ENCODE measurements at places on chromosomes 7 and 10.

DNA sequence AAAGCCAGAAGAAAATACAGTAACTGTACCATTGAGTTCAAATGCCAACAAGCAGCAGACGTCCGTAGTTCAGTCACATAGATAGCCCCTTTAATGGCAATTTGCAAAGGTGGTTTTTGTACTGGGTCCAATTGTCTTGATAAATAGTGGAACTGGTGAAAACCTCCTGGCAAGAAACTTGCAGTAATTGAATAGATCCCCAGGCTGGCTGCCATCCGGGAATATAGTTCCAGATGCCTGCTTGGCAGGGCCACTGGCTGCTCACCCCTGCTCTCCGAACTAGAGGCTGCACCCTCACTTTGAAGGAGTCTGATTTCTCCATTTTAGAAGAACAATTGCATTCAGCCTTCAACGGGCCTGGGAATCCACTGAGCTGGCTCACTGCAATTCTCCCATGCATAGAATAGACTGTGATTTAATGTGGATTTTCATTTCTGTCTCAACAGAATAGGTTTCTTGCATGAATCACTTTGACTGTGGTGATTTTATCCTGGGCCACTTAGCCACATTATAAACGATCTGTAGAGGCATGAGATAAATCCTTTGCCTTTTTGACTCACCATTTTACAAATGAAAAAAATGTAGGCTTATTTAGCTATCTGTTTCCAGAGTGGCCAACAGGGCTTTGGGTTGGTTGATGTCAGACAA is 35.9 kb upstream of the ELMO1 start:
- no peak for DNase-seq

DNA sequence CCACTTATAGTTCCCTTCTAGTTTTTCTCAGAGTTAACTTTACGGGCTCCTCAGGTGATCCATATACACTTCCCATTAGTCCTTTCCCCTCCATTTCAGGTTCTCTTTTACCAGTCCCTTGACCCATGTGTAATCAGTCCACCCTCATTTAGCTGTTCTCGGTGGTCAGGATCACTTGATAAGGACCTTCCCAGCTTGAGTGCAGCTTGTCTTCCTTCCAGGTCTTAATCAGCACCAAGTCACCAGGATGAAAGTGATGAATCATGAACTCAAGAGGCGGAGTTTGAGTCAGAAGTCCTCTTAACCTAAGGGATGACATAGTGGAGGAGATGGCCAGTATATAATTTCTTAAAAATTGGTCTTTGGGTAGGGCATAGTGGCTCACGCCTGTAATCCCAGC is 63.1 kb upstream of the CNTNAP2 start:
- no peak for DNase-seq

DNA sequence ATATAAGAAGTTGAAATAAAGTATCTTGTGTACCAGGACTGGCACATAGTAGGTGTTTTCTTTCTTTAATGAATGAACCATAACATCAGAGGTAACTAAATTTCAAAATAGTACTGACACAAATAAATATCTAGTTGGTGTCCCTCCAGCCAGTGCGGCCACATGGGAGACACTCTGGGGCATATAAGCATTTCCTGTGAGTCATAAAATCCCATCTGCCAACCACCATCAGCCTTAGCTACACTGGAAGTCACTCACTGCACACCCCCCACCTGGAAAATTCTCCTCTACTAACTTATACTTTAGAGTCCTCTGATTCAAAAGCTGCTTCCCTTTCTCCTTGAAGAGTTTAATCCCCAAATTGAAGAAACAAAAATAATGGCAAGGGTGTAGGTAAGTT is 32.5 kb downstream of the DYDC1 start:
- peak; percentile 49 for DNase-seq

DNA sequence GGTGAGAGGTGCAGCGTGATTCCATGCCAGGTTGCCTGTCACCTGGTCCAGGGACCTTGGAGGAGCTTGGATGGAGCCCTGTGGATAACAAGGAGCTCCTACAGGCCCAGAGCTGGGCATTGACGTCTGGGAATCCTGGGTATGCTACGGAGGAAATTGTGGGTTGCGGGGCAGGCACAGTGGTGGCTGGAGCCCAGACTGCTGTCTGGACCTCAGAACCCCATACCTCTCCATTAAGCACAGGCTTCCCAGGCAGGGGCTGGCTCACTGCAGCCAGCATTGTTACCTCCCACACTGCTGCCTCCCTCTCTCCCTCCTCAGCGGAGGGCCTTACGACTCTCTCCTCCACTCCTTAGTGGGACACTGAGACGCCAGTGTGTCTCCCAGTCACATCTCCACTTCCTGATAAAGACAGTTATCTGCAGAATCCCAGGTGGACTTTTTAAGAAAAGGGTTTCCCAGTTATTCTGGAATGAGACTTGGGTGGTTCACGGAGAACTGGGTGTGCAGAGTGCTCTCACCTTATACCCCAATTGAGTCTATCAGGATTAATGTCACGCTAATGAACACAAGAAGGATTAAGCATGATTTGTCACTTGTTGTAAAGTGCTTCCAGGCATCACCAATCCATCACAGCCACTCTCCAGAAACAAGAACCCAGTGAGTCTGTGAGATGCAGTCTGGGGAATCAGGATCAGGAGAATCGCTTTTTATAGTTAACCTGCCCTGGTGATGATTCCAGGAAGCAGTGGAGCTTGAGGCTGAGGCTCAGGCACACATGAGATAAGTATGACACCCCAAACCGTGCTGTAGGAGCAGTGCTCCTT is 309.4 kb downstream of the RPS24 start:
- no peak for DNase-seq

DNA sequence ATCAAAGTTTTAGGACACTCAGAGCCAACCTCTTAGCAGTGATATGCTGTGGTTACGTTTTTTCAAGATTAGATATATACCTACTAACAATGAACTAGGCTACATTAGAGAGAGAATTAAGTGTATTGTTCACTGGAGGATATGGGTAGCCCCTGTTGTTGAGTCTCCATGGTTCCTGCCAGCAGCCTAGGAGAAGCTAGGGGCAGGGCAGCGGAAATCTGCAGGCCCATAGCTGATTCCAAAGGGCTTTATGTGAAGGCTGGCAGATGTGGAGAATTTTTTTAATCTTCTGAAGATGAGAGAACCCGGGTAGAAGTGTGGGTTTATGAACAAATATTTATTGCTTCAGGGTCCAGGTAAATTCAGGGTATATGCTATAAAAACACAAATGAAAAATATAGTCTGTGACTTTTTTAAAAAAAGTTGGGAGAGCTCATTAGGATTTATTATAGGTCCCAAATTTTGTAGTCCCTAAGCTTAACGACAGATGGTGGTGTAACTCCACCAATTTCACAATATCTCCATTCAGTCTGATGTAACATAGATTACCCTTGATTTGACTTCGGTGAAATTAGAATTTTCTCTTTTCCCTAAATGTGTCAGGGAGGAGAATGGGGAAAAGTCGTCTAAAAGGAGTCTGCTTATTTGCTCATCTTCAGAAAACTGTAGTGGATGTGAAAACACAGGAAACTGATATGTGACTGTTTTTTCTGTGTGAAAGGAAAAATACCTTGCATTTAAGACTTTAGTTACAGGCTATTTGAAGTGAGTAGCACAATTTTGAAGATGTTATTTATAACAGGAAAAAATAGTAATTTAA is 163.0 kb upstream of the PPP1R3A start:
- peak; percentile 77 for DNase-seq

GRCh38 chr7:155722118-155722517 is 77.7 kb downstream of the RBM33 start:
- no peak for DNase-seq

DNA sequence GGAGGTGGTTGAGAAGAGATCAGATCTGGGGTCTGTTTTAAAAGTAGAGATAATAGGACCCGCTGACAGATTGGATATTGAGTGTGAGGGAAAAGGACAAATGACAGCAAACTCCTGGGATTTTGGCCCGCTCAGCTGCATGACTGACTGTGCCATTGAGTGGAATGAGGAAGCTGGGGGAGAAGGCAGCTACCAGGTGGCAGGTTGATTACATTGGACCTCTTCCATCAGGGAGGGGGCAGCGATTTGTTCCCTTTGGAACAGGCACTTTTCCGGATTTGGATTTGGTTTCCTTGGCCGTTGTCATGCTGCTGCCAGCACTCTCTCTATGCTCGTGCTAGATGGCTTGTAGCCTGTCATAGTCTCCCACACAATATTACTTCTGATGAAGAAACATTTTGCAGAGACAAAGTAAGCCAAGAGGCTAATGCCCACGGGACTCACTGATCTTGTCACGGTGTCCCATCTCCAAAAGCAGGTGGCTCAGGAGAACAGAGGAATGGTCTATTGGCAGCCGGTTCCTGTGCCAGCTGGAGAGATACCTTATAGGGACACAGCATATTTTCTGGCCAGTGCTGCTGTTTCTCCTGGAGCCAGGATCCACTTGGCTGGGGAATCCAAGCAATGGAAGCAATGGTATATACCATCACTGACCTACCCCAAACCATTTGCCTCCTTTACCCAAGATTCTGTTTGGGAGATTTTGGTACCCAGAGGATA is 69.1 kb upstream of the WAC start:
- DNase-seq, result no peak

GRCh38 chr10:34730726-34731125 is 84.4 kb downstream of the PARD3 start:
- DNase-seq, result no peak

- DNase-seq, result peak; percentile 96
Measured at GRCh38 chr7:100053215-100053614, 3.6 kb downstream of the ZSCAN21 start.

DNA sequence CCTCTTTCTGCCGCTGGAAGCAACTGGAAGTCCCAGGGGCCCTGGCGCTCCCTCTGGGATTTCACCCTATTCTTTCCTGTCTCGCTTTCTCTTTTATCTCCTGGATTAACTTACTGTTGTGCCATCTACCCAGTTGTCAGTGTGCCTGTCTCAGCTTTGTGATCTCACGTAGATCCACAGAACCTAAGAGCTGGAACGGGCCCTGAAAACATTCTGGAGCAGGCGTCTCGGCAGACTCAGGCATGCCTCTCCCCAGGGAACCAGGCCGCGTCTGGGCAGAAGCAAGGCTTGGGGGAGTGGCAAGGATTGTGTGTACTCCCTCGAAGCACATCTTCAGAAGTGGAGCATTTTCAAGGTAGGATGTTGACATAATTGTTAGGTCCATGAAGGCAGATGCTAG is 87.2 kb downstream of the KCNMA1 start:
- peak; percentile 83 for DNase-seq

- DNase-seq, result no peak
Measured at GRCh38 chr10:131898061-131898460, 2.7 kb upstream of the PPP2R2D start.

DNA sequence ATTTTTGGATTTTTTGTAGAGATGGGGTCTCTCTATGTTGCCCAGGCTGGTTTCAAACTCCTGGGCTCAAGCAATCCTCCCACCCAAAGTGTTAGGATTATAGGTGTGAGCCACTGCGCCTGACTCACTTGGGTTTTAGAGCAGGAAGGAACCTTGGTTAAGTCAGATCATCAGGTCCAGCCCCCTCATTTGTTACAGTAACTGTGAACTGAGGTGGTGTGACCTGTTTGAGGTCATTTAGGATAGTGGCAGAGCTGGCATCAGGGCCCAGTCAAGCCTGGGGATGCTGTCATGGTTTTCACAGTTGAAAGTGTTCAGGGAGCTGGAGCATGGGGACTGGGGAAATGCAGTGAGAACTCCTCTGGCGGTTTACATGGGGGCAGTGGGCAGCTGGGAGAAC is 159.6 kb downstream of the TAX1BP1 start:
- no peak for DNase-seq

DNA sequence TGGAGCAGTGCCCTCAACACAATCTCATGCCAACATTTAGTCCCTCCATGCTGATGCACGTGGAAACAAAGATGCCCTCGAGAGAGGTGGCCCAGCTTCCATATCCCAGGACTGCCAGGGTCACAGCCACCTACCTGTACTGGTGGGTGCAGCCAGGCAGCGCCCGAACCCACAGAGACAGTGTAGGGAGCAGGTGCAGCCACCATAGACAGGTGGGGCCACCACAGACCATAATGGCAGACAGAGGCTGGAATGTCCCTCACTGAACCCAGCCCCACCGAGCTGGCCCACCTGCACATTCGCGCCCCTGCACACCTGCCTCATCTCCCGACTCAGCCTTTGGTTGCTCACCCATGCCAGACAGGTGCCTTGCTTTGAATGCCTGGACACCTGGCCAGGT is 18.3 kb upstream of the CPXM2 start:
- no peak for DNase-seq

GRCh38 chr10:71611131-71611530 is 108.4 kb downstream of the C10orf105 start:
- DNase-seq, result peak; percentile 42

DNA sequence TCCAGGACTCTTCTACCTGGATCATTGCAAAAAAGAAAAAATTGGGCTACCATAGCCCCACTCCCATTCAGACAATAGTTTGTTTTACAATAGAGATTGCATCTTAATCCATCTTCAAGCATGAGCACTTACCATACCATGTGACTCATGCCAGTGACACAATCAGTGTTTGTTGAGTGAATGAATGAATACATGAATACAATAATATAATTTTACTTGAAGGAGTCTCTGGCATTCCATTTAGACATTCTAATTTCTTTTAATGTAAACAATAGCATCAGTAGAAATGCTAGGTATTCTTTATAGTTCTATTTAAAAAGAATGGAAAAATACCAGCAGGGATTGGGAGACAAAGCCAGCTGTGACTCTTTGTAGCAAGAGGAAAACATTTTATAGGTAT is 141.6 kb upstream of the AKR1E2 start:
- DNase-seq, result no peak

GRCh38 chr7:78368771-78369170 is 570.2 kb downstream of the PHTF2 start:
- no peak for DNase-seq

DNA sequence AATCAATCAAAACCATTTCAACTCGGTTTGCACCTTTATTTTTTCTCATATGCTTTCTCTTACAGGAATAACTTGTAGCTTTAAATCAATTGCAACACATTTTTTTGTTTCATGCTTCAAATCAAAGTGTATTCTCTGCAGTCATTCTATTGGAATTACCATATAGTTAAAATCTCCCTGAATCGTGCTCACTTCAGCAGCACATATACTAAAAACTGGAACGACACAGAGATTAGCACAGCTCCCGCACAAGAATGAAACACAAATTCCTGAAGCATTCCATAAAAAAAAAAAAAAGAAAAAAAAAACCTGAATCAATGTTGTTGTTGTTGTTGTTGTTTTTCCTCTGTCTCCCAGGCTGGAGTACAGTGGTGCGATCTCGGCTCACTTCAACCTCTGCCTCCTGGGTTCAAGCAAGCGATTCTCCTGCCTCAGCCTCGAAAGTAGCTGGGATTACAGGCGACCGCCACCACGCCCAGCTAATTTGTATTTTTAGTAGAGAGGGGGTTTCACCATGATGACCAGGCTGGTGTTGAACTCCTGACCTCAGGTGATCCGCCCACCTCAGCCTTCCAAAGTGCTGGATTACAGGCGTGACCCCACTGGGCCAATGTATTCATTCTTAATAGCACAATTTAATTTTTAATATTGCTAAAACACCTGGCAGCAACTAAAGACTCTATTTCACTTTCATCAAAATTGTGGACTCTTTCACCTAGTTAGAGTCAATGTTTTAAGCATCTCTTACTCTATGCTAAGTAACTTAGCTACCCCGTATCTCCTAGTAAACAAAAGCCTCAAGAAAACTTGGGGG is 26.3 kb downstream of the ANKRD61 start:
- DNase-seq, result no peak

- DNase-seq, result no peak
Measured at GRCh38 chr10:6416892-6417512, 163.1 kb downstream of the PRKCQ start.
